ENCODE measurements at places on chromosomes 3 and 15. TPM values are rescaled to one million over a fixed set of nuclear protein-coding genes. Genes with fewer than 3 reads are reported as not detected.
A peak's percentile ranks its signal among the peaks of the same experiment; 100 is the strongest.

Gene PLCD1
- total RNA-seq, result 10.6 TPM

Gene CDHR4
- not detected for total RNA-seq

Gene STX19
- total RNA-seq, result not detected

Gene NEK10
- 0.07 TPM for total RNA-seq

Gene SERPINI2
- total RNA-seq, result not detected

Gene CFAP100
- total RNA-seq, result not detected

DNA sequence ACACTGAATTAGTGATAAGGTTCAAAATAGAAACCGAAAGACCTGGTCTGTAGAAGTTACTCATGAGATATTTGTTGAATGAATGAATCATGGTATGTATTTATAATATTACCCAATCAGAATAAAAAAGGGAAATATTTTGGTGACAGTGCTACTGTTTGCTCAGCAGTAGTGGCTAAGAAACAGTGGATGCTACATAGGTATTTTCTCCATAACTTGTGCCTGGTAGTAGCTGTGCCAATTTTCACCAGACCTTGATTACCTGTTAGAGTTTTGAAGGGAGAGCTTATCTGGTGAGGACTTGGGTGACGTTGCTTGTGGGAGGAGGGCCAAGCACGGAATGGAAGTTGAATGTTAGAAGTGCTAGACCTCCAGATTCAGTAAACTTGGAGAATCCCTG, 14.3 kb downstream of the LIMD1 start:
- no peak for DNase-seq

DNA sequence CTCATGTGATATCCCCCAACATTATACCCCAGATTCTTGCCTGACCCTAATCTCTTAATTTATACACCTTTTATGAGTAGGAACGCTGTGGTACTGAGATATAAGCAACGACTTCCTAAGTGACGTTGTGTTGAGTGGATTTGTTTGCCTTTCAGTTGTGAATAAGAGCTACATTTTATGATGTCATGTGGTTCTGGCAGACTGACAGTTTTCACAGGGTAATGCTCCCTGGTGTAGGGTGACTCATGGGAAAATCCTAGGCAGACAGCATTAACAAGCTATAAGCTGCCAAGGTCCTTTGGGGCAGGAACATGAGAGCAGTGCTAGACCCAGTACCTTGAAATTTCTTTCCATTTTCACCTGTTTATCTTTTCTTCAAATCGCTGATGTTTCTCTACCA, 11.2 kb downstream of the C3orf52 start:
- DNase-seq, result peak; percentile 71

DNA sequence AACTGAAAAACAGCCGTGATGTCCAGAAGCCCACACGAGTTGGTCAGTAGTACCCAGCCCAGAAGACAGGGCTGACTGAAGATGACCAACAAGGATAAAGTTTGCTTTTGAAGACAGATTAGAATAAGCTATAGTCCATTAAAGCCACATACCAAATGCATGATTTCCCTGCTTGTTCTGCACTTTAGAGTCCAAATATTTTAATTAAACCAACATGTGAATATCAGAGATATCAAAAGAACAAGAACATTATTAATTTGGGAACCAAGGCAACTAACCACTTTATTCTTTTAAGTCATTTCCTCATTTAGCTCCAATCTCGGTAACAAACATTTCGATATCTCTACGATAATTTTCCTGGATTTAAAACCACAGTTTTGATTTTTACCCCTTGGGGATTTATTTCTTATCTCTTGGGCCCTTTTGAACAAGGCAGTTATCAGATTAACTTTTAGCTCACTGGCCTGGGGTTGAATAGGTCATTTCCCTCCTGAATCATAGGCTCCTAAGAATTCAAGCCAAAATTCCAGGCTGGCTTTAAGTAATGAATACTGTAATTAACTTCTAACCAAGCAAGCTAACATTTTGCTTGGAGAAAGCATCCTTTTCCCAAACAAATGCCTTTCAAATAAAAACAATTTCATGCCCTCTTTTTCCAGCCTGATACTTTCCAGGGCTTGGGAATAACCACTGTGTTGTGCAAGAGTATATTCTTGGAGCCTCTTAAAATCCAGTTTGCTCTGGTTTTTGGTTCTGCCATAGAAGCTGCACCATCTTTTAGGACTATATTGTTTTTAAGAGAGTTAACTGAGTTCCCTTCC, 102.9 kb upstream of the NR2E3 start:
- DNase-seq, result no peak

- DNase-seq, result peak; percentile 80
Observed at GRCh38 chr15:25846377-25846776, 16.8 kb downstream of the ATP10A start.

- DNase-seq, result no peak
Observed at GRCh38 chr15:40747685-40748631, 7.1 kb downstream of the RMDN3 start.

DNA sequence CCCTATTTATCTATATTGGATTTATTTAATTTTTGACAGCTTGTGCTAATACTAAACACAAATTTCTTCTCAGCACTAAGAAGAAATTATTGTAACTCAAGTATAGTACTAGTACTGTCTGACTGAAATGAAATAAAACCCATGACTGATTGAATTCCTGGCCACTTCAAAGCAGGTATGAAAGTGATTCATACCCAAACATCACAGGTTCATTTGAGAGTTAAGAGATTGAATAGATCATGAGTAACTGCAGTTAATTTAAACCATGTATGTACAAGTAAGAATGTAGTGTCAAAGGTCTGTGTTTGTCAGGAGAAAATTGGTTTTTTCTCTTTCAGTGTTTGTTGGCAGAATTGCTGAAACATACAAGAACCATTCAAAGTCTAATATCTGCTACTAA, 332.0 kb upstream of the GRM7 start:
- DNase-seq, result no peak

DNA sequence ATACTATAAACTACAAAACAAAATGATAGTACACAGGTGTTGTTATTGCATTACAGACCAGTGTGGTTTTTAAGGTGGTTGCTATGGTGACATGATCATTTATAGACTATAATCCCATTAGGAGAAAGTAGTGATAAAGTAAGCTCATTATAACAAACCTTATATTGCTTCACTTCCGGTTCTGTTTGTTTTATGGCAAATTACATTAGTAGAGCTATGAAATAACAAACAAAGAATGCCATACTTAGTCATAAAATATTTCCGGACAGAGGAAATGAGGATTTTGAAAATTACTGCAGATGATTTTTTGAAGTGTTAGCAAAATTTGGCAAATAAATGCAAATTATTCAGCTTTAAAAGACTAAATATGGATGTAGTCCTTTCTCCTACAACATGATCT, 640.4 kb upstream of the ARPP21 start:
- DNase-seq, result no peak

DNA sequence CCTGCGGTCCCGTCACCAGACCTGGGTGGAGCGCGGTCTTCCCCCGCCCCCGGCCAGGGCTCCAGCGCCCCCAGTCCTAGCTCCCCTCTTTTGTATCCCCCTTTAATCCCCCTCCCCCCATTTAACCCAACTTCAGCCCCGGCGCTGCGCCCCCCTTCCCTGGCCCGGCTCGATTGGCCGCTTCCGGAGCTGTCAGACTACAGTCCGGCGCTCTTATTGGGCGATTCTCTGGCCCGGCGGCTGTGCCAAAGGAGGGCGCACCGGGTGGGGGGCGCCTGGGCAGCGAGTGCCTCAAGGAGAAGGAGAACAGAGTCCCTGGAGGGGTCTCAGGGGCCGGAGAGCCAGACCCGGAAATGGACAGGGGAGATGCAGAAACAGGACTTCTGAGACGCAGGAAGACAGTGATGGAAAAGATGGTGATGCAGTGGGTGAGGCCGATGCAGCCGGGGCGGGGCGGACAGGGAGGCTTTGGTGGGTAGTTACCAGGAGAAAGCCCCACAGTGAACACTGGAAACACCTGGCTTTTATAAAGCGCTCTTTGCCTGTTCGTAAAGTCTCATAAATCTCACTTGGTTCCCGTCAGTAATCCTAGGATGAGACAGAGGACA, 1.2 kb upstream of the ADCY5 start:
- DNase-seq, result no peak

DNA sequence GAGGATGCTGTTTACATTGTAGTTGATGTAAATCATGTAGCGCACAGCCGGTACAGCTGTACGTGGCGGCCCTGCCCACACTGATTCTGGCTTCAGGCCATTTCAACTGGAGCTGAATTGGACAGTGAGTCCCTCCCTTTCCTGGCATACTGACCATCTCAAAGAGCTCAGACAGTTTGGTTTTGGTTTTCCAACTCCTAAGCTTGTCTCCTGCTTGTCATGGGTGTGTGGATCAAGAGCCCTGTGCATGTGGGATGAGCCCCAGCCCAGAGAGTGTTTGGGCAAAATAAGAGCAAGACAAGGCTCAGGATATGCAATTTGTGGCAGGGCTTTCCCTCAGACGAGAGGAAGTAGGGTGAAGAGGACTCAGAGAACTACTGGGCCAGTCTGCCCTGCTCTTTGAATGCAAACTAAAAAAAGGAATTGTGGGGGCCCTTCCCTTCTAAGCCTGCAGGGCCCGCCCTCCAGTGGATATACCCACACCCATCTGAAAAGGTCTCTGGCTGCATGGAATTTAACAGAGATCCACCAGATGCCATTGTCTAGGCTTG, 13.3 kb downstream of the ITGA11 start:
- DNase-seq, result no peak
